ENCODE measurements at places on chromosomes 3 and 15.

DNA sequence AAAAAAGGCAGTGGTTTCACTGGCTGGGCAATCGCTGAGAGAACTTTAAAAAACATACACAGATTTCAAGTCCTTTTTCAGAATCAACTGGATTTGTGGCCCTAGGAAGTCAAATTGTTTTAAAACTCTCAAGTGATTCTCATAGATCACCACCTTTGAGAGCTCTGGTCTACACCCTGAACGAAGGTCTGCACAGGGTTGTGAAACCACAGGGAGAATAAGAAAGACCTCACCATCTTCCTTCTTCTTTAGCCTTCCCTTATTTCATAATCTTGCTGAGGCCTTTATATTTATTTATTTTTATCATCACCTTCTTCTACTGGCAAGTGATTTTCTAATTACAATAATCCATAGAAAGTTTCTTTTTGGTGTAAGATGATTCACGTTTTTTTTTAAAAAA lies 58.1 kb downstream of the FOXP1 start:
- no peak for DNase-seq

DNA sequence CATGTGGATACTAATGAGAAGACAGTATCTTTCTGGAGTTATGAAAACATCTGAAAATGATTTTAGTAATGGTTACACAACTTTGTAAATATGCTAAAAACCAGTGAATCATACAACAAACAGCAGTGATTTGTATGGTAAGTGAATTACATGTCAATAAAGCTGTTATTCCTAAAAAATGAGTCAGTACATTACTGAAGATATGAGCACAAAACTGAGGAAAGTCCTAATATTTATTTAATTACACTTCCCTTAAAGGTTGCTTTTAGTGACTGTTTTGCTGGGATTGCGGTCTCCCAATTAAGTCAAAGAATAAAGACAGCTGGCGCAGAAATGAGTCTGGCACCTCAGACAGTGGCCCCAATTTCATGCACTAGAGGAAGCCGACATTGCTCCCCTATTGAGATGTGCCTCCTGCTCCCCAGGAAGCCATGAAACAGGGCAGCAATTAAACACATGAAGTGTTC lies 50.9 kb upstream of the FSIP1 start:
- DNase-seq = peak; percentile 84

DNA sequence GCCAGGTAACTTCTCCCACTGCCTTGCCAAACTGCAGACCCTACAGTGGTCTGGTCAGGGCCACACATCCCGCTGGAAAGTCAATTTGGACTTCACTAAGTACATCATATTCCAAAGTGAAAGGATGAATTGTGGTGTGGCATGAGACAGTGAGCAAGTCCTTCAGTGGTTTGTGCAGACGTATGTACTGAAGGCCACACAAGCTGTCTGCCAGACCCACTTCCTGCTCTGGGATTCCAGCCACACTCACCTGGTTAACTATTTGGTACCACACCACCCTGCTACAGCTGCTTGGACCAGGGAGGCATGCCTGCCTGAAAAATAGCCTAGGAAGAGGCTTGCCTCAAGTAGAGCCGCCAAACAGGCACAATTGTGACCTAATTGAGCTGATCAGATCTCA lies 94.1 kb upstream of the STRIT1 start:
- no peak for DNase-seq

DNA sequence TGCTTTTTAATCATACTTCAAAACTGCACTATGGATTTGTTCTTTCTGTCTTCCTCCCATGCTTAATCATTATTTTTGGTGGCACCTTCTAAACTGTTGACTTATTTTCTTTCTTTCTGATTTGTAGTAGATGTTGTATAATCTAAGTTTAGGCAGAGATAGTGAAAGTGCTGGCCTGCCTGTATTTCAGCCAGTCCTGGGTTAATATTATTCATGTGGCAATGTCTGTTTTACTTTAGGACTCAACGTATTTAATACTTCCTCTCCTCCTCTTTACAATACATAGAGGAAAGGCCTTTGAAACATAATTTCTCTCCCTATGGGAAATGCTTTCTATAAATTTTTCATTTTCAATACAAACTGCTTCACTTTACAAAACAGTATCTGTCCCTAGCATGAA lies 327.7 kb upstream of the TPRG1 start:
- no peak for DNase-seq

- no peak for DNase-seq
Measured at GRCh38 chr15:26443321-26443720, 329.5 kb downstream of the GABRB3 start.

GRCh38 chr3:113695786-113696645 lies at the start of gene USF3:
USF3 (minus strand) TSS chr3:113696642; CDS start chr3:113674878, 21,764 bp downstream.
- DNase-seq = peak; percentile 52

DNA sequence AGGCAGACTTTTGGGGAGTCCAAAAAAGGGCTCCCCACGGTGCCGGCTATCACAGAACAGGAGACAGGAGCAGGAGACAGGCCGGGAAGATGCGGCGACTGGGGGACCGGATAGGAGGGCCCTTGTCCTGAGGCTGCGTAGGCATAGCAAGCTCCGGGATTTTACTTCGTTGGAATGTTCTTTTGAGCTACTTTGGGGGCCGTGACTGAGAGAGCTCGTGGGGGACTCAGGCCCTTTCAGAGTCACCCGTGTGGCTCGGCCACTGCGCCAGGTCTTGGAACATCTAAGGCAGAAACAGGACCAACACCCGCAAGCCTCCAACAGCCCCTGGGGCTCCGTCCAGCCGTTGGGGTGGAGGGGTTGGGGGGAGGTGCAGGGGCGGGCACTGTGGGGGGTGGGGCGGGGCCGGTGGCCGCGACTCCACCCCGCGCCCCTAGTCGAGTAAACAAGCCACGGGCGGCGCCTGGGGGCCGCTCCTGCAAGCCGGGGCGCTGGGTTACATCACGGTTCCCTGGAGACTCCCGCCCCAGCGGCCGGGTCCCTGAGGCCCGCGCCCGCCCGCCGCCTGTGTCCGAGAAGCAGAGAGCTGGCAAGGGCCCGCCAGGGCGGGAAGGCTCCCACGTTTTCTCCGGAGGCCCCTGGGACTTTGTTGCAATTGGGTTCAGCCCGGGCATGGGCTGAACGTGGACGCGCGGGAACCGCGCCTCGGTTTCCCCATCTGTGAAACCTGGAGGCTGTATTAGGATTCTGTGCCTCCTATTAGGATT lies 23.3 kb upstream of the C15orf39 start:
- DNase-seq = no peak

DNA sequence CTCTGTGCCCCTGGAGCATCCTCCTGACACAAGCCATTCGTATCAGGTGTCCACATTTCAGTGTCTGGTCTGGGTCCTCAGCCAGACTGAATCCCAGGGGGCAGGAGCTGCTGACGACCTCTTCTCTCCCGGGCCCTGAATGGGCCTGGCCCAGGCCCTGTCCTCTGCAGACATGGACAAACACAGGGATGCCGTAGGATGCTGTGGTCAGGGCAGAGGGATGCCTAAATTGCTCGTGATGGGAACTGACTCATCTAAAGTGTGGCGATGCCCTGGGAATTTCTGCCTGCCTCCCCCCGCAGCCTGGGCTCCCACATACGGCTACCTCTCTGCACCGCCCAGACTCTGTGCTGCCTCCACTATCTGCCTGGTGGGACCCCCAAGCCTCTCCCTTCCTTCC lies 58.5 kb upstream of the CTSH start:
- DNase-seq = peak; percentile 55

GRCh38 chr3:69560116-69560515 lies 174.2 kb upstream of the FRMD4B start:
- no peak for DNase-seq

DNA sequence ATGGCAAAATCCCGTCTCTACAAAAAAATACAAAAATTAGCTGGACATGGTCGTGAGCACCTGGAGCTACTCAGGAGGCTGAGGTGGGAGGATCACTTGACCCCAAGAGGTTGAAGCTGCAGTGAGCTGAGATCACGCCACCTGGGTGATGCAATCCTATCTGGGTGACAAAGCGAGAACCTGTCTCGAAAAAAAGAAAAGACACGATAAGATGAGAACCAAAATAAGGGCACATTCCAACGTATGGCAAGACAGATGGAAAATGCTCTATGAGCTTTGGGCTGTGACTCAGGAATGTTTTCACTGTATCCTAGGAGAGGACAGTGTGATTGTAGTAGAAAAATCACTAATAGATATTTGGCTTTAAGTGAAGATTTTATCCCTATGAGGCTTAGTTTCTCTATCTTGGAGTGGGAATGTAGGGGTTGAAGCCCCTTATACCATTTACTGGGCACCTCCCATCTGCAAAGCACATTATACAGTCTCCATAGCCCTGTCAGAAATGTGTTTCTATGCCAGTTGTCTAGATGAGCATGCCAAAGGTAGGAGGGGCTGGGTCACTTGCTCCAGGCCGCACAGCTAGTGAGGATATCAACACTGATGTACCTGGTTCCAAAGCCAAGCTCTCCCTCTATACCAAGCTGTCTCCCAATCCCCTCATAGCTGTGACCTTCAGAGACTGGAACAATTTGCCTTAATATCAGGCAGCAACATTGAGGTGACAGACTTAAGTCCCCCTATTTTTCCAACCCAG lies 53.6 kb upstream of the NR2E3 start:
- no peak for DNase-seq

GRCh38 chr3:101888653-101889052 lies 39.3 kb downstream of the NFKBIZ start:
- DNase-seq = no peak

- DNase-seq = no peak
Measured at GRCh38 chr3:35789042-35789831, 149.9 kb downstream of the ARPP21 start.
